ENCODE measurements at places on chromosomes 4 and X.

GRCh38 chr4:146477054-146477453 is 44.7 kb downstream of the SLC10A7 start:
- DNase-seq, result peak; percentile 57

GRCh38 chr4:4289941-4290850 is at the start of the genes LYAR and ZBTB49:
LYAR (minus strand) TSS chr4:4290154; CDS start chr4:4283742, 6,412 bp downstream.
ZBTB49 (plus strand) TSS chr4:4290251; CDS start chr4:4299946, 9,695 bp downstream.
- peak; percentile 60 for DNase-seq

- DNase-seq, result peak; percentile 54
These were observed 67.7 kb downstream of the SLC4A4 start for GRCh38 chr4:71406459-71406963.

- no peak for DNase-seq
These were observed at the start of gene BTC for GRCh38 chr4:74794382-74795010. BTC (minus strand) TSS chr4:74794523; CDS start chr4:74794325, 198 bp downstream.

- no peak for DNase-seq
These were observed 229.0 kb upstream of the GLRA2 start for GRCh38 chrX:14300376-14300775.

DNA sequence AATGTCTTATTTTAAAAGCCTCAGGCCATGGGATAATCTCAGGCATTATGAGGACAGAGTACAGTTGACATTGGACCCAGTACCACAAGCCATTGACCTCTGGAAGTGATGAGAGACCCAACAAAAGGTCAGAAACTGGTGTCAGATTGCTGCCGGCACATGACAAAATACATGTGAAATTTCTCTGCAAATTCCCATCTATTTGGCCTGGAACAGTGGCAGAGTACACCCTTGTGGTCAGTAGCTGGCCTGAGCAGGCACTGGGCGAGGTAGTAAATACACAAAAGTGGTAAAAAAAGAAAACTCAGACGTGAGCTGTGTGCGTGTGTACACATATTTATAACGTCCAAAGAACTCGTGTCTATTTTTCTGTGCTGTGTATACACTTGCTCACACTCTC is 155.5 kb downstream of the DHX15 start:
- DNase-seq, result no peak

- DNase-seq, result peak; percentile 29
These were observed 1467.4 kb downstream of the C4orf33 start for GRCh38 chr4:130563185-130563888.

DNA sequence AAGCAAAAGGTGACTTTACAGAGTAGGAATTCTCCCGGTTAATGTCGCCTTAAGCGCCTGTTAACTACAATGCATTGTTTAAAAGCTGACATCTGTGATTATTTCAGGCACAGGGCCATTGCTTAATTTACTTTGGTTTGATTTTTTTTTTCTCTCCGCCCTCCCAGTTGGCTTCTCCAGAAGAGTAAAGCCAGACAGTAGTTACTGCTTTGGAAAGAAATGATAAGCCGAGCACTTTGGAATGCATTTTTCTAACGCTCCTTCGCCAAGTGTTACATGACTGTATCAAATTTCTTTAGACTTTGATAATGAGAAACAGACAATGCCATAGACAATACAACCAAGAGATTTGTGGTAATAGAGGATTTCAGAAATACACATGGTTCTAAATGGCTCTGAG is 383.0 kb upstream of the TENM3 start:
- DNase-seq, result no peak

- DNase-seq, result no peak
These were observed 42.2 kb upstream of the SORCS2 start for GRCh38 chr4:7150036-7150635.

DNA sequence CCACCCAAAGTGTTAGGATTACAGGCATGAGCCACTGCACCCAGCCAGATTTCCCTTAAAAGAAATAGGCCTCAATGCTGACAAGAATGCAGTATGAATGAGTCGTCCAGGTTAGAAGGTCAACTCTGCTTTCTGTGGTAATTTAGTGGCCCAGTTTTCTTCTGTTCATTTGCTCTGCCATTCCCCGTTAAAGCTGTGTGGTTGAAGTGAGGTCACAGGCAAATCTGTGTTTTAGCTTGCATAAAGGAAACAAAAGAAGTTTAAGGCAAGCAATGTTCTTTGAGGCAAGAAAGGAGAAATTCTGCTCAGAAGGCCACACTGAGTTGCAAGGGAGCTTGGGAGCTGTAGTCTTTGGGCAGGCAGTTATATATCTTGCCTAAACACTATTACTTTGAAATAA is 176.8 kb downstream of the LARP7 start:
- DNase-seq, result peak; percentile 24
